ENCODE measurements at places on chromosomes 1 and 21.

GRCh38 chr1:58608297-58608696 lies 31.2 kb upstream of the TACSTD2 start:
- no peak for DNase-seq

GRCh38 chr1:219293410-219293809 lies 119.7 kb downstream of the LYPLAL1 start:
- no peak for DNase-seq

GRCh38 chr1:209527372-209527771 lies 56.1 kb upstream of the CAMK1G start:
- peak; percentile 82 for DNase-seq

GRCh38 chr1:4307468-4307845 lies 347.0 kb upstream of the AJAP1 start:
- DNase-seq: no peak

GRCh38 chr1:230517326-230517725 lies 91.2 kb upstream of the PGBD5 start:
- no peak for DNase-seq

DNA sequence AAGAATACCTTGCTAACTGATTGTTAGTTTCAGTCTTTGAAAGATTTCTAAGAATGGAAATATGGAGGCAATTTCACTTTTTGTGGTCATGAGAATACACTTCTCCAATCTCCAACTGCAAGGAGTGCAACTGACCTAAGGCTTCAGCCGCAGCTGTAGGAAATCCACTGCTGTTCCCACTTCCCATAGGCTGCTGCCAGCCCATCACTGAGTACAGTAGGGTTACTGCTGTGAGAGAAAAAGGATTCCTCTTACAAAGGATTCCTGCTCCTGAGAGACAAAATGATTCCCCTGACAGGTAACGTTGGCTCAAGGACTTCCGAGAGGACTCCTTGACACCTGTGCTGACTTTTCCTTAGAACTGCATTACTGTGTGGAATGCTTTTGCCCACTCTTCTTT lies 87.4 kb downstream of the ADGRL4 start:
- DNase-seq: no peak

- no peak for DNase-seq
These were observed 53.9 kb downstream of the SLC9A1 start for GRCh38 chr1:27101054-27101491.

DNA sequence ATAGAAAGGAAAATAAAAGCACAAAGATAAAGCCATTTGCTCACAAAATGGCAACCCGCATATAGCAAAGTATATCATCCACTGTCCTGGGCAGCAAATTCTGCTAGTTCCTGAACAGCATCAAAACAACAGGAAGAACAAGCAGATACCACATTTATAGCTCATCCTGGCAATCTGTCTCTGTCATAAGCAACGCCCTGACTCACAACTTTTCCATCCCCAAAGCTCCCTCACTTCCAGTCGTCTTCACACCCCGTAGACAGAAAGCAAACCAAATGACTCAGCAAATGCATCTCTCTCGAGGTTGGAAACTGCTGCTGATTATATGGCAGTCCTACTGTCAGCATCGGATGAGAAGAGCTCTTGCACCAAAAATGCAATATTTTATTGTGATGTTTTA lies 65.8 kb downstream of the AK5 start:
- peak; percentile 45 for DNase-seq

GRCh38 chr1:81808760-81809159 lies 8.0 kb downstream of the ADGRL2 start:
- DNase-seq: no peak
